Heart left ventricle (tissue), 16 donors: ENCODE measurements at places on chromosomes 5 and 9. TPM values are rescaled to one million over a fixed set of nuclear protein-coding genes. Genes with fewer than 3 reads are reported as not detected.

LIX1 gene
- total RNA-seq: 0.33 TPM

DNA sequence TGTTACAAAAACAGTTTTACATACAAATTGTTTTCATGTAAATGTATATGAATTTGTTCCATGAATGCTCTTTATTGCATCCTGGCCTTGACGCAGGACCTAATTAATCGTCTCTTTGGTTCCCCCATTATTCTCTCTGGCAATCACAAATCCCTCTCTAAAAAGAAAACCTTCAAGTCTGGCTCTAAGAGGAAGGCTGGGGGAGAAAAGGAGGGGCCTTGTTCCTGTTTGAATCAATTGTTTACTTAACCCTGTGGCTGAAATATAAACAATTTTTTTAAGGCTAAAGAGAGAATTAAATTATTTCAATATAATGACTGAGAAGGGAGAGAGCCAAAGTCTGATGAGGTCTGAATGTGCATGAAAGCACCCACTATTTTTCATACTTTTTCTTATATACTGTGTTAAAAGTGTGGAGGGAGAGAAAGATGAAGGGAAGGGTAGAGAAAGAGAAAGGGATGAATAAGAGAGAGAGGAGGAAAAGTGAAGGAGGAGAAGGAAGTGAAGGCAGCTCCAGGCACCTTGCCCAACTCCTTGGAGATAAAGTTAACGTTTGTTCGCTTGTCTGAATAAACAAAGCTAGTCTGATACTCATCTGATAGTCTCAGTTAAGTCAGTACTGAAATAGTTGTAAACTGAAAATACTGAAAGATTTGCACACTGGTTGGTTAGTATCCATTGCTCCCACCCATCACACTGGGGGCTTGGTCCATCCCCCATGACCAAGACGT, 116.4 kb upstream of the SPDL1 start:
- no peak overlapping the region for H3K27ac ChIP-seq
- H3K36me3 ChIP-seq: no peaks in the 10 kb centered on the region
- no peak for DNase-seq
- no peaks in the 10 kb centered on the region for H3K4me1 ChIP-seq
- no peak overlapping the region for H3K4me3 ChIP-seq

AGXT2 gene
- not detected for total RNA-seq

DNA sequence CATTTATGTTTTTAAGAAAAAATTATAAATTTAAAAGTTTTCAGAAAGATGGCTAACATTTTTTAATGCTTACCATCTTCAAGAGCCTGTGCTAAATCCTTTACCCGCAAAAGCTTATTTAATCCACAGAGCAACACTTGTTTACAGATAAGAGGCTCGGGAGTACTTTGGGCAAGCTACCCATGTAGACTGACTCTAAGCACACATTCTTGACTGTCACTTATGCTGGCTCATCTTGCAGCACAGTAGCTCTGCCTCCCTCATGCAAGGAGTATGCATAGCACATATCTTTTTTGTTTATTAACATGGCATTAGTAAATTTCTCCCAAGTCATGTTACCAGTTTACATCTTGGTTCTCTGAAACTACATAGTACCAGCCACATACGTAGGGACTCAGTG, 14.7 kb downstream of the SH3RF2 start:
- DNase-seq: no peak
- no peak overlapping the region for H3K4me3 ChIP-seq
- H3K36me3 ChIP-seq: no peaks in the 10 kb centered on the region
- no peaks in the 10 kb centered on the region for H3K27me3 ChIP-seq

DMGDH gene
- 1.6 TPM for total RNA-seq
